GM04503 (cell line): ENCODE measurements at places on chromosomes 13 and 19.

GRCh38 chr19:45607071-45608029 is 5.3 kb upstream of the GPR4 start:
- no peak for DNase-seq

DNA sequence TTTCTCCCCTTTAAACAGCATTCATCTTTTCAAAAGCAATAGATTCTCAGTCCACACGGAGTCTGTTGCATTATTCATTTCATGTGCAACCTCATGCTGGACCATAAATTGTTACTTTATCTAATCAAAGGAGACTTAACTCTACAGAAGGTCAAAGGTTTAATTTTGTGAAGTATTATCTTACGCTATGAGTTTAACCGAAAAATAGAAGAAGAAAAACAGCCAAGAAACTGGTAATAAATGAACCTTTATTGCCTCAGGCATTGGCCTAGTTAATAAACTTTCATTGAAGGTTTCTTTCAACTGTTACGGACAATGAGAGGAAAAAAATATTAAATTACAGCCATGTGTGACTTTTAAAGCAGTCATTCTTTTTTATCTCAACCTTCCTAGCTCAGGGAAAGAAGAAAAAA is 223.6 kb downstream of the DACH1 start:
- no peak for DNase-seq

DNA sequence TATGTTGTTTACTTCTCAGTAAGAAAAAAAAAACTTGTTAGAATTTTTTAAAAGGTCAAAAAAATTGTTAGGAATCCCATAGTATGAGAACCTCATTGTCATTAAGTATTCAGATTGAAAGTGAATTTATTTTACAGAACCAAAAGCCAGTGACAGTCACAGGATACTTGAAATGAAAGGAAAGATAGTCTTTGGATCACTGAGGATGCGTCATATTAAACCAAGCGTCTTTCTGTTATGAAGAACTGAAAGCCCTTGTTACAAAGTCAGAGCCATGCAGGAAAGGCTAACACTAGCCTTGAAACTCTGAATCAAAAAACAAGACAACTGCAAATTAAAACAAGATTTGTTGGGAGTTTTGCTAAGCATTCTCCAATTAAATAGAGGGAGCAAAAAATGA is 1348.0 kb upstream of the SLC10A2 start:
- no peak for DNase-seq

DNA sequence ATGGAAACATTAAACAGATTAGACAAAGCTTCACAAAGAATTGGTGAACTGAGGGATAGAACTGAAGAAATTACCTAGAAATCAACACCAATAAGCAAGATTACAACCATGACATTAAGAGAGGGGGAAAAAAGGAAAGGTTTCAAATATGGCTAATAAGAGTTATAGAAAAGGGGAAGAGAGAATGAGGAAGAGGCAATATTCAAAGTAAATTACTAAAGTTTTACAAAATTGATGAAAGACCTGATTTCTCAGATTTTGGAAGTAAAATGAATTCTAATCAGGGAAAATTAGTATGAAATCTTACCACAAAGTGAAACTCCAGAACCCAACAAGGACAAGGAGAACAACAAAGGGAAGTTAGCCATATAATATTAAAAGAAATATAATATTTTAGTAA is 187.4 kb downstream of the NBEA start:
- DNase-seq, result no peak
